Smooth muscle cell of bladder (primary cell): ENCODE measurements at places on chromosomes 6 and 20. TPM values are rescaled to one million over a fixed set of nuclear protein-coding genes. Genes with fewer than 3 reads are reported as not detected.

The PROCR gene
- 50.8 and 120 TPM in 2 replicates for total RNA-seq

The EYS gene
- 0.14 and 0.28 TPM in 2 replicates for total RNA-seq

The C6orf58 gene
- under 0.01 and 0.09 TPM in 2 replicates for total RNA-seq

The GRM1 gene
- total RNA-seq, result under 0.01 TPM in 2 replicates

The RIPPLY2 gene
- total RNA-seq, result 0.28 TPM in 1 of 2 replicates, not detected in the other
